ENCODE measurements at places on chromosomes 5 and 9.

DNA sequence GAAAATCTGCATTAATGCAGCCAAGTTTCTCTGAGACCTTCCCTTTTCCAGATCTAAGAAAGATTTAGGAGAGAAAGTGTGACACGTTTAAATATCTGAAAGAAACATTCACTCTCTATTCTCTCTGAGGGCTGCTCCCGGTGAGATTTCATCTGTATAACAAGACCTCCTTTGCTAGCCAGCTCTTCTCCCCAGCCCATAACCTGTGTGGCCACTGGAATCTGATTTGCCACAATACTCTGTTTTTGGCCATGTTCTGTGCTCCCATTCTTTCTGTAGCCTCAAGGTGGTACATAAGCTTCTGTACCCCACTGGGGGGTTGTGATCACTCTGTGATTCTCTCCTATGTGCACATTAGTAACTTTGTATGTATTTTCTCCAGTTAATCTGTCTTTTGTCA, 291.0 kb upstream of the SEMA6A start:
- no peak for DNase-seq

- DNase-seq, result no peak
Observed at GRCh38 chr9:97900738-97901565, 21.3 kb downstream of the TRMO start.

GRCh38 chr5:36934740-36935356, 58.3 kb downstream of the NIPBL start:
- DNase-seq, result no peak

GRCh38 chr9:14198047-14198840, 115.7 kb downstream of the NFIB start:
- no peak for DNase-seq

DNA sequence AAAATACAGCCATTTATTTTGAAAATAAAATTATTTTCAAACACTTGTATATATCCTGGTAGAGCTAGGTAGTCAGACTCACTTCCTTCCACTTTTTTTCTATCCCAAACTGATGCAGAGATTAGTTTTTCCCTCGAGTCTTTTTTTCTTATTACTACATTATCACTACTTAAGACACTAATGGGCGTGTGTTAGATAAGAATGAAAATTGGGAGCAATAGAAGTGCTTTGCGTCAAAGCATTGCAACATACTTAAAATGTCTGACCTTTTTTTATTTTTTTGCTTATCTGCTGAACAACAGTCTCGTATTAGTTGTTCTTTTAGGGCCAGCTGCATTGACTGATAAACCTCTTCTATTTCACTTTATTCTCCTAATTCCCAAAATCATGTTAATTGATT, 1278.7 kb downstream of the CDH12 start:
- DNase-seq, result no peak

GRCh38 chr9:134027561-134027960, 2.3 kb downstream of the BRD3OS start:
- DNase-seq, result no peak

DNA sequence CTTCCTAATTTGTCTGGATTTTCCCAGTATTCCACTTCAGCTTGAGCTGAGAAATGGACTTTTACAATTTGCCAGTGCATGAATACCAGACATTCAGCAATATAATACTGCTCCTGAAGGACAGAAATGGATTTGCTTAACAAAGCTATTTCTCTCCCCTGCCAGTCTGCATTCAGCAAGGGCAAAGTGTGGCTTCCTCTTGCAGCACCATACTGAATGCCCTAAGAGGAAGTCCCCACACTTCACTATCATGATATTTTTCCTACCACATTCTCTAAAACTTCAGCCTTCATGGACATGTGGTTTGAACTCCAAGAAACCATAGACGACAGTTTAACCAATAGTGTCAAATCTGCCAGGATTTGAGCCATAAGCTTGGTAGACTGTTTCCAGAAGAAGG, 19.8 kb upstream of the TLE4 start:
- DNase-seq, result no peak

- no peak for DNase-seq
Observed at GRCh38 chr9:87718852-87719612, 6.9 kb upstream of the CTSL start.

DNA sequence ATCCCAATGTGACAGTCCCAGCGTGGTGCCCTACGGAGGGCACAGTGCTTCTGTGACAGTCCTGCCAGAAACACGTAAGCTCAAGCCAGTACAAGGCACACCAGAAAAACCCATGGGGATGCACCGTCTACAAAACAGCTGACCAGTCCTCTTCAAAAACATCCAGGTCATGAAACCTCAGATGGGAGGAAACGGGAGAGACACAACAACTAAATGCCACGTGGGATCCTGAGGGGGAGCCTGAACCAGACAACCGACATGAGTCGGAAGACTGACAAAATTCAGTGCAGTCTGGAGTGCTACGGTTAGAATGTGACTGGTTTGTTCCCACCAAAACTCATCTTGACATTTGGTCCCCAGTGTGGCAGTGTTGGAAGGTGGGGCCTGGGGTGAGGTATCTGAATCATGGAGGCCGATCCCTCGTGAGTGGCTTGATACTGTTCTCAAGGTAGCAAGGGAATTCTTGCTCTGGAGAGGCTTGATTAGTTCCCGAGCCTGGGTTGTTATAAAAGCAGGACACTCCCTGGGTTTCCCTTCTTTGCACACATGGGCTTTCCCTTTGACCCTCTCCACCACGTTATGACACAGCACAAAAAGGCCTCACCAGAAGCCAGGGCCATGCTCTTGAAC, 55.4 kb downstream of the ADAMTS2 start:
- DNase-seq, result no peak

GRCh38 chr5:181207214-181207959, 2.4 kb upstream of the TRIM7 start:
- DNase-seq, result no peak

- no peak for DNase-seq
Observed at GRCh38 chr9:129338724-129339430, 160.8 kb upstream of the IER5L start.

DNA sequence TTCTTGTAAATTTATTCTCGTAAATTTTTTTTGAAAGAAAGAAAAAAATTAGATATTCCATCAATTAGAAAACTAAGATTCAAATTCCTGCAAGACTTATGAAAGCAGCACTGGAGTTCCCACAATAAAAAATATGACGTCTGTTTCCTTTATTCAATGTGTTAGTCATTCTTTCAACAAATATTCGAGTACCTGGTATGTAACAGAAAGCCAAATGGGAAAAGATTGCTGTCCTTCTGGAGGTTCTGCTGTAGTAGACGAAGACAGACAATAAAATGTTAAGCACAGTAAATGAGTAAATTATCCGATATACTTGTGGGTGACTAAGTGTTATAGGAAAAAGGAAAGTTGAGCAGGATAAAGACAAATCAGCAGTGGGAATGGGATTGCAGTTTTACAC, 92.2 kb downstream of the ADAMTSL1 start:
- DNase-seq, result no peak

GRCh38 chr9:4306066-4306776, 6.4 kb upstream of the GLIS3 start:
- no peak for DNase-seq

DNA sequence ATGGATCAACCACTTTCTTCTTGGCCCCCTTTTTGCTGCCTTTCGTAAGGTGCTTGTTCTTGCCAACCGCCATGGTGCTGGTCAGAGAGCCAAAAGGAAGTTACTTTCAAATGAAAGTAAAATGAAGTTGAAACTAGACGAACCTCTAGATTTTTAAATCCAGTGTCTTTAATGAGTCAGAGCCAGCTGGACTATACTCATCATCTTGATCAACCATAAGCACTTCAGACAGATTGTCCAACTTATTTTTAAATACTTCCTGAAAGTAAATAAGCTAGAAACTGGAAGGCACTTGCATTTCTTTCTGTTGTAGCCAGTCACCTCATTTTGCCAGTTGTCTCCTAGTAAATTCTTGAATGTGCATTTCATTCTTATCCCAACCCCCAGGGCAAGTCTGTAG, 48.9 kb downstream of the JMY start:
- no peak for DNase-seq

- DNase-seq, result no peak
Observed at GRCh38 chr5:92809855-92810465, 771.1 kb downstream of the NR2F1-AS1 start.

GRCh38 chr5:3913279-3913678, 317.6 kb downstream of the IRX1 start:
- DNase-seq, result no peak

DNA sequence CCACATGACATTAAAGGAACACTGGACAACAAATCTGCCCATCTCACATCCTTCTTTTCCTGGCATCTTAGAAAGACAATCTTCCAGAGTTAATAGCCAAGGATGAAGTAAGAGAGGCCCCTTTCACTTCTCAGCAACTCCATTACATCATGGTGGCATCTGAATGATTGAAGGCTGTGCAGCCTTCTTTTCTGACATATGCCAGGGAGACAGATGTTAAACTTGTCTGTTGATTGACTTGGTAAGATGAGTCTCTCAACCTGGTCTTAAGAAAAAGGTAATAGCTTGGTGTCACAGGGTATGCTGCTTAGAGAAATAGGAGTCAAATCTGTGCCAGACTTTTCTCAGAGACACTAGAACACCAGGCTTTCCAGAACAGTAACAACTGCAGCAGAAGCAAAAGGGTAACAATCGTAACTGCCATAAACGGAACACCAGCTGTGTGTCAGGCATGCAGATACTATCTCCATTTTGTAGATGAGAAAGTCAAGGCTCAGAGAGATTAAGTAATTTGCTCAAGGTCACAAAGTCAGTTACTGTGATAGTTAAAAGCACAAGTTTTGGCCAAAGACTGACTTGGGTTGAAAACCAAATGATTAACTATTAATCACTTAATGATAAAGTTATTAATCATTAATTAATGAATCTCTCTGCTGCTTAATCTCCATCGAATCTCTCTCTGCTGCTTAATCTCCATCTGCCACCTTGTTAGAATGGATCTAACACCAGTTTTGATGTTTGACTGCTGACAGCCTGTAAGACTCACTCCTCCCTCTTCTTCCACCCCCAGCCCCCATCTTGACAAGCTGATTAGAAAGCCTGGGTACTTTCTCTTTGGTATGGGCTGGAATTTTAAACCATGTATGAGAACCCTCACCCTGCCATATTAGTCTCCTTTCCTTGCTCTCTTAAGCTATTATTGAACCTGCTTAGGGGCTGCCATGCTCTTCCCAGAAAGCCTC, 353.5 kb downstream of the ENC1 start:
- DNase-seq, result no peak

- no peak for DNase-seq
Observed at GRCh38 chr9:81473708-81474107, 215.6 kb downstream of the TLE1 start.

DNA sequence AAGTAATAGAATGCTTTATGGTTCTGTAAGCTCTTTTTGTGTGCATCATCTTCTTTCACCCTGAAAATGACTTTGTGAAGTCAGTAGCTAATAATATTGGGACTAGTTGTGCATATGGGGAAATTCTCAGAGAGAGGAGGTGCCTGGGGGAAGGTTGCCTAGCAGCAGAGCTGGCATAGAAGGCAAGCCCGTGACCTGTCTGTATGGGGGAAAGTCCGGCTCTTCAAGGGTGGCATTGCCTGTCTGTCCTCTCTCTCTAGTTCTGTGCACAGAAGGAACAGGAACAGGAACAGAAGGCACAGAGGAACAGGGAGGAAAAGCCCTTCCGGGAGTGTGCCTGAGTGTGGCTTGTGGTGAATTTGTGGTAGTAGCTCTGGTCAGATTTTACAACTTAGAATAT, 33.1 kb downstream of the SH3GL2 start:
- DNase-seq, result no peak

DNA sequence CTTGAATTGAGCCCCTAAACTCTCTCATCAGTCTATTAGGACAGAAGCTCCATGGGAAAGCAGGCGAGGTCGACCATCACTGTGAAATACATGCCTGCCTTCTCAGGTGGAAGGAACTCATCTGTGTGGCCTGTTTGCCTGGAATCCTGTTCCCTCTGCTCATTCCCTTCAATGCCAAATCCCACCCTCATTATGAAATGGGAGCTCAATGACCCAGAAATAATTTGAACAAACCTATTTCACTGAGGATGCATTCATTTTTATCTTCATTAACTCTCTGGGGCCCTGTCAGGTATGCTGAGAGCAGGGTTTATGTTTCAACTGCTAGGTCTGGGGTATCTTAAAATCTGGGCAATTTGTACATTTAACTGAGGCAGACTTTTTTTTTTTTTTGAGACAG, 142.2 kb downstream of the MED27 start:
- DNase-seq, result no peak

DNA sequence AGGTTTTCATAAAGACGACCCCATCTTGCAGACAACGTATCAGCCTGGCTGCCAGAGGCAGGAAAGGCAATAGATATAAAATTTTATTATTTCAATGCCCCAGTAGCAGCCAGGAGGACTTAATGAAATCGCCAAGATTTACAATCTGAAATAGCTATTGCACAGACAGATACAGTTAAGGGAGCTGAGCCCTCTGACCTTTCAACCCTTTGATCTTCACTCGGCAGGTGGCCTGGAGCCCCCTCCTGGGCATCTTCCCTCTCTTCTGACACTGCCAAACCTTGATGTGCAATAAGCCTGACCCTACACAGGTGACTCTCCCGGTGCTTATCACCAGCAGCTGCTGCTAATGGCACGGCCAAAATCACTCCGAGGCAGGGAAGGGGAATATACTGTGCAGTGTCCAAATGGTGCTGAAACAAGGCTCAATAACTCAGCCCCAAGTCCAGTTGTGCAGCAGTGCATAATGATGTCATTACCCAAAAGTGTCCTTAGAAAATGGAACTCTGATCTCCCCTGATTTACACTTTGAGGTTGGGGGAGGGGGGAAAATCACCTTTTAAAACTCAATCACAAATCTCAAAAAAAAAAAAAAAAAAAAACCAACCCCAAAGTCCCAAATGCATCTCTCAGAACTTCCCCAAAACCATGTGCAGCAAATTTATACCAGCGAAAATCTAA, 242.0 kb downstream of the CRB2 start:
- DNase-seq, result no peak

DNA sequence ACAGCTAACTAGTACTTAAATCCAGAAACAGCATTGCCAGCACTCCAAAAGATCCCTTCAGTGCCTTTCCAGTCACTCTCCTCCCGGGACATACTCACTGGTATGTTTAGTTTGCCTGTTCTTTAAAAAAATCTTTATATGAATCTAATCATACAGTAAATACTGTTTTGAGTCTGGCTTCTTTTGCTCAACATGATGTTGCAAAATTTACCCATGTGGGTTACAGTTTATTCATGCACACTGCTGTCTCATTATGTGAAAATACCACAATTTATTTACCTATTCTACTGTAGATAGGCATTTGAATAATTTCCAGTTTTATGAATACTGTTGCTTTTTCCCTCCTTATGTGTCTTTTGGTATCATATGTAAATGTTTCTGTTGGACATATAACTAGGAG, 13.5 kb downstream of the NDFIP1 start:
- DNase-seq, result no peak

- no peak for DNase-seq
Observed at GRCh38 chr9:122367065-122367464, 3.8 kb upstream of the PTGS1 start.

- no peak for DNase-seq
Observed at GRCh38 chr5:57207681-57208080, 33.8 kb downstream of the GPBP1 start.

DNA sequence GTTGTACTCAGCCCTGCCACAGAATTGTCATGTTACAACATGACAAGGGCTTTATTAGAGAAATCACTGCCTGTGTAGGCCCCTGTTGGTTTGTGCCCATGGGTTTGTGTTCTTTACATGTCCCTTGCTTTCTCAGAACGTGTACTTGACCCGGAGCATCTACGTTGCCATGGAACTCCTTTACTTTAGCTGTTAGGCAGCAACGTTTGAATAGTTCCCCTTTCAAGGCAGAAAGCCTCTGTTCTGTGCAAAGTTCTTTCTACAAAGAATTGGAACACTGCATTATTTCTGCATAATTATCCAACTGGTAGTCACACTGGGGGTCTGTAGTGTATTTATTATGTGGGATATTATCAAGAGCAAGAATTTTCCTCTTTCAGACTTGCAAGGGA, 51.1 kb downstream of the FBXL7 start:
- no peak for DNase-seq

Data from stimulated activated CD8-positive, alpha-beta memory T cell treated with anti-CD3 and anti-CD28 coated beads, Interleukin-4, amount 100 ng/mL, for 1 hour (primary cell).